ENCODE measurements at places on chromosomes 5 and 9.

DNA sequence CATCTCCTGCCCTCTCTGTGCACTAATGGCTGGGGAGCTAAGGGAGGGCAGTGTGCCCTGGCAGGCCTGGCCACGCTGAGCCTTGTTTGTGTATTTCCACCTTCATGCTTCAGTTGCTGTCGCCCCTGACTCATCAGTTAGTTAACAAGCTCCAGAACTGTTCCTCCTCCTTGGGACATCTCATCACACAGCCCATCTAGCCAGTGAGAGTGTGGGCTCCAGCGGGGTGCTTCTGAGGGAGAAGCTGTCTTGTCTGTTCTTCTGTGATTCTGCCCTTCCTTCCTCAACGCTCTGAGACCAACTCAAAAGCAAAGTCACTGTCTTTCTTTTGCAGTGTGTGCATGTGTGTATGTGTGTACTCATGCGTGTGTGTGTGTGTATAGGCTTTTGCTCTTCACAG, 58.3 kb upstream of the CPEB4 start:
- no peak for DNase-seq

GRCh38 chr5:73369278-73369677, 79.3 kb downstream of the FOXD1 start:
- DNase-seq, result no peak

DNA sequence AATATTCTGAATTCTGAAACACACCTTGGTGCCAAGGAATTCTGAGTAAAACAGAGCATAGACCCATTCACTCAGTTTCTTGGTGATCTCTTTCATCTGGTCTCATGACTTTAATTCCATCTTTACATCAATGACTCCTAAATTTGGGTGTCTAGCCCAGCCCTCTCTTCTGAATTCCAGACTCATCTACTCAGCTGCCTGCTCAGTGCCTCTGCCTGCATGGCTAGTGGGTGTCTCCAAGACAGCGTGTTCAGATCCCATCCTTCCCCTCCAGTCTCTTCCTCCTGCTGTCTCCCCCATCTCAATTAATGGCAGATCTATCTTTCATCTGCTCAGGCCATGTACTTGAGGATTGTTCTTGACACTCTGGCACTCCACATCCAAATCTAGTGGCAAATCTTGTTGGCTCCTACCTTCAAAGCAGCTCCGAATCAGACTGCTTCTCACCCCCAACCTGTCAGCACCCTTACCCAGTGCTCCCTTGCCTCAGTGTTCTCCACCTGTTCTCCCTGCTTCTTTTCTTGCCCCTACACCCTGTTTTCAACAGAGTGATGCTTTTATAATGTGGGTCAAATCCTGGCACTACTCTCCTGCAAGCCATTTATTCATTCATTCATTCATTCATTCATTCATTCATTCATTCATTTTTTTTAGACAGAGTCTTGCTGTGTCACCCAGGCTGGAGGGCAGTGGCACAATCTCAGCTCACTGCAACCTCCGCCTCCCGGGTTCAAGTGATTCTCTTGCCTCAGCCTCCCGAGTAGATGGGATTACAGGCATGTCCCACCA, 5.3 kb downstream of the CAVIN4 start:
- no peak for DNase-seq

DNA sequence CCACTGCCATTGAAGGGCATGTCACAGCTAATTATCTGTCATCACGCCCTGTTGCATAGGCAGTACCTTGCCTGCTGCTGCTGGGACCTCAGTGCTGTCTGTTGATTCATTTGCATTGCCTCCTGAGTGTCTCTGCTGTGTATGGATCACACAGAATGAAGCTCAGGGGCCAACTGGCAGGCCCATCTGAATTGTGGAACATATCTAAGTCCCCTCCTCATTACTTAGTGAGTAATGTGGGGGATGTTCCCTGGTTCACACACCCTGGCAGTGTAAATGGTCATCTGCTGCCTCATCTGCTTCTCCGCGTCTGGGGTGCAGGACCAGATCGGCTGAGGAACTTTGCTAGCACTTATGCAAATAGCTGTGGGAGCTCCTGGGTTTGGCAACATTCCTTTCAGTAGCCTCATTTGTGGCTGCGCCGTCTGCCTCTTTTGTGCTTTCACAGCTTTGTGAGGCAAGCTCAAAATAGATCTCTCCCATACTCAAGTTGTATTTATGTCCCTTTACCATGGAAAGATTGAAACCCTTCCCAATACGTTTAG, 25.4 kb downstream of the TYRP1 start:
- peak; percentile 53 for DNase-seq

DNA sequence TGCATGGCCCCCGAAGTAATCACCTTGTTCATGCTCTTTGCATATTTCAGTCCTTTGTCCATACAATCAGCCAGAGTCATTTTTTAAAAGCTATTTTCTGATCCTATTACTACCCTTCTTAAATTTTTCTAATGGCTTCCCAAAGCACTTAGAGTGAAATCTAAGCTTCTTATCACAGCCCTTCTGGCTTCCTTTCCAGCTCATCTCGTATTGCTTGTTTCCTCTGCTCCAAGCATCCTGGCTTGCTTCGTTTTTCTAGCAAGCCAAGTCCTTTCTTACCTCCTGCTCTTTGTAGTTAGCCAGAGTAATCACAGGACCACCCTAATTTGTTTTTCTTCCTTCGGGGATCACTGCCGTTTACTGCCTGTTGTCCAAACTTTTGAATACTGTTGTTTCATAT, 453.3 kb downstream of the KIF4B start:
- no peak for DNase-seq

- DNase-seq, result no peak
Measured at GRCh38 chr9:115300874-115301273, 182.9 kb upstream of the TNC start.

DNA sequence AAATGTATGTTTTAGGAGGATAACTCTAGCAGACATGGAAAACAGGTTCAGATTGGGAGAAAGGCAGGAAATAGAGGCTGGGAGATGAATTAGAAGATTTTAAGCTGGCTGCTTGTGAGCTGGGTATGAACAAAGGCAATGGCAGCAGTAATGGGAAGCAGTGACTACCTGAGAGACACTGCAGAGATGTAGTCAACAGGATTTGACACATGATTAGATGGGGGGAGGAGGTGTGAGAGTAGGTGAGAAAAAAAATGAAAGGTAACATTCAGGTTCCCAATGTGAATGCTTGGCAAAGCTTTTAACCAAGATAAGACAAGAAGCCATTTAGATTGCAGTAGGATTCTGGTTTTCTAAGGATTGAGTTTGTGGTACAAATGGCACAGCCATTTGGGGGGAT, 22.8 kb upstream of the IFNE start:
- no peak for DNase-seq

GRCh38 chr9:37141015-37141414, 20.6 kb downstream of the ZCCHC7 start:
- no peak for DNase-seq

DNA sequence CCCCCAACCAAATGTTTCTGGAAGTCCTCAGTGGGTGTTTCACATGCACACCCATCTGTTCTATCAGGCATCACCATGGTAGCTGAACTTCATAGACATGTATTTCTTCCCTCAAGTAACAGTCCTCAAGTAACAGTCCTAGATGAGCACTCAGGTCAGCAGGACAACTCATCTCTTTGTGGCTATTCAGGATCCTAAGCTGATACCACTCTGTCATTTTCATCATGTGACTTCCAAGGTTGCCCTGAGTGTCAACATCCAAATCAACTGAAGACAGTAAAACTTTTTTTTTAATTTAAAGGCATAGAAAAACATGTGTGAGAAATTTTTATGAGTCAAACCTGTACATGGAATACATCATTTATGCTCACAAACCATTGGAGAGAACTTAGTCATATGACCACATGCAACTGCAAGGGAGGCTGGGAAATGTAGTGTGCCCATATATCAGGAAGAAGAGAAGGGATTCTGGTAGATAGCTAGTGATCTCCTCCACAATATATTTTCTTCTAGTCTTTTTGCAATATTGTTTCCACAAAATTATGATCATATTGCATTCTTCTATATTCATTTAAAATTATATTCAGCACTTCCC, 64.2 kb upstream of the FST start:
- no peak for DNase-seq

DNA sequence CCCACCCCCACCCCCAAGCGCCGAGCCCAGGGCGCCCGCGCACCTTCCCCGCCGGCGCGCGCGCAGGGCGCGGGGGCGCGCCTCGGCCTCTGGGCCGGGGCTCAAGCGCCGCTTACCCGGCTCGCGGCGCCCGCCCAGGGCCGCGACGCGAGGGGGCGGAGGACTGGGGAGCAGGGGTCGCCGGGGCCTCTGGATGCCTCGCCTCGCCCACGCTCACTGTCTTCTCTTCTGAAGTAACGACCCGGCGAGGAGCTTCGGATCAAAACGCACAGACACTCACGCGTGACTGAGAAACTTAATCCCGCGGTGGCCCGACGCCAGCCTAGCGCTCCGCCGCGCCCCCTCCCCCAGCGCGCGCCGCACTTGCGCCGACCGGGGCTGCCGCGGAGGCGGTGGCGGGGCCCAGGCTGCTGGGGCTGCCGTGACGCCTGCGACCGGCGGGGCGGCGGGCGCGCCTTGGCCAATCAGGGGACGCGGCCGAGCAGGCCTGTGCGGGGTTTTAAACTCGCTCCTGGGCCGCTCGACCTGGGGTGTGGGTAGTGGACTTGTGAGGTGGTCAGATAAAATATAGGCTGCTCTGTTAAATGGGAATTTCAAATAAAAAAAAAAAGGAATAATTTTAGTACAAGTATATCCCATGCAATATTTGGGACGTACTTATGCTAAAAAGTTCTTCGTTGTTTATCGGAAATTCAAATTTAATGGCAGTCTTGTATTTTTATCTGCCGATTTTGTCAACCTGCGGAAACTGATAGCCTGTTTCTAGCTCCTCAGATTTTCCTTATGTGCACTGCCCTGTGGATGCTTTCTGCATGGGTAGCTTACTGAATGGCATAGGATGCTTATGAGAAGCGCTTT, at the start of gene MPDZ:
MPDZ (minus strand) TSS at position 409 of the 858 bp plus-strand sequence. CDS start 29,377 bp downstream, outside the sequence.
- no peak for DNase-seq

DNA sequence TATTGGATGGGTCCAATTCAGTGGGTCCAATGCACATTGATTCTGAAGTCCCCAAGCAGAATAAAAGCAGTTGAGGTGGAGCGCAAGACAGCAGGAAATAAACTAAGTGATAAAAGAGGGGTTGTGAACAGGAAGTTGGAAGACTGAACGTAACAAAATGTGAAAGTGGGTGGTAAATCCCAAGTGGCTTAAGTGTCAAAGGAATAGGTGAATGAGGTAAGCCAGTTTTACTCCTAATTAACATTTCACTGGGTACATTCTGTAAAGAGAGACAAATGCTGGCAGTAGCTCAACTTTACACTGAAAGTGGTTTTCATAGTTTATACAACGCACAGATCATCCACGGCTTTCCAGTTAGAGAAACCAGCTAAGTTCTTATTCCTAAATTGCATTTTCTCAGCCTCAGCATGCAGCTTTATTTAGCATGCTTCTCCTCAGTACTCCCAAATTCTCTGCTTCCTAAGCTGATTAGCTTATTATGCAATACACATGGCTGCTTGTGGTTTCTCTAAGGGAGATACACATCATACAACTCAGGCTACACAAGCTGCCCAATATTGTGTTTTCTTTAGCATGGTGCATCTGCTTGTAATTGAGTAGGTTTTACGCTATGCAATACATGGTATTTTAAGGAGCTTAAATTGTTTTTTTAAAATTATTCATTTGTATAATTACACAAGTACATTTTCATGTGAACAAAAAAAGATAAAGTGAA, 34.2 kb upstream of the HSD17B4 start:
- DNase-seq, result no peak

GRCh38 chr5:92805446-92805845, 775.6 kb downstream of the NR2F1-AS1 start:
- no peak for DNase-seq

DNA sequence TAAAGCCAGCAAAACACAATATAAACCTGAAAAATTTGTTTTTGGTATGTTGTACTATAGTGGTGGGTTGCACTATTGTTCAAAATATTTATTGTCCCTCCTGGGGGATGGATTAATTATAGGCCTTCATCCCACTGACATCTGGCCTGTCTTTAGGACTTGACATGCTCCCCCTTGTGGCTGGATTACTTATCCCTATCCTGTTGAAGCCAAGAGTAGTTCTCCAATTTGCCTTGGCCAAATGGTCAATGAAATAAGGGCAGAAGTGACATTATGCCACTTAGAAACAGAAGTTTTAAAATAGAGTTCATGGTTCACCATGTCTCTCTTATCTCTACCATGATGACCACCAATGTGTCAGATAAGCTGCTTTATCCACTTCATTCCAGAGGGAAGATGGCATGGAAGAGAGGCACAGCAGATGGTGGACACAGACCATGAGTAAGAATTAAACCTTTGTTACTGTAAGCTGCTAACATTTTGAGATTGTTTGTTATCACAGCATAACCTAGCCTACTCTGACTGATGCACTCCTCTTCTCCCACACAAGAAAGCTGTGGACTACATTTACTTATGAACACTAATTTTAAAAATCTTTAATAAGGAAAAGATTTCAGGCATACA, 29.2 kb upstream of the ARHGEF28 start:
- DNase-seq, result no peak

- no peak for DNase-seq
Measured at GRCh38 chr9:76901801-76902200, 4.1 kb downstream of the PRUNE2 start.

DNA sequence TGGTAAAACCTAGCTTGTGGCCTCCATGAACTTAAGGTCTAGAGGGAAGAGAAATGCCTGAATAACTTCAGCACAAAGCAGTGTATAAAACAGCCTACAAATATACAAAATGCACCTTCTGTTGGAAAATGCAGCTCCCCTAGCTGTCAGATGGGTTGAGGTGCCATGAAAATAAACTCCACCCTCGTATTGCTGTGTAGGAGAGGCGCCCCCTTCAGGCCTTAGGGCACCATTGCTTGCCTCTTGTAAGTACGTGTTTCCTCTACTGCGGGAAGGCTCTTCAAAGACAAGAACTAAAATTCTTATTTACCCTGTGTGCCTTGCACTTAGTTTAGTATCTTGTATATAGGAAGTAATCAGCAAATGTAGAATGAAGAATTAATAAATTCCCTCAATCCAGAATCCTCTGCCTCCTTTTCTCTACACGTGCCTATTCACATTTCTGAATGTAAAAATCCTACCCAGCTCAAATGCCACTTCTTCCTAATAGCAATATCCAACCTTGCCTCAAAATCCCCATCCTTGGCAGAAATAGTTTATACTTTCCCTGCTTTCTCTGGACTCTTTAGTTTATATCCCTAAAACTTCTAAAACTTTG, 393.7 kb upstream of the PDE4D start:
- DNase-seq, result no peak

DNA sequence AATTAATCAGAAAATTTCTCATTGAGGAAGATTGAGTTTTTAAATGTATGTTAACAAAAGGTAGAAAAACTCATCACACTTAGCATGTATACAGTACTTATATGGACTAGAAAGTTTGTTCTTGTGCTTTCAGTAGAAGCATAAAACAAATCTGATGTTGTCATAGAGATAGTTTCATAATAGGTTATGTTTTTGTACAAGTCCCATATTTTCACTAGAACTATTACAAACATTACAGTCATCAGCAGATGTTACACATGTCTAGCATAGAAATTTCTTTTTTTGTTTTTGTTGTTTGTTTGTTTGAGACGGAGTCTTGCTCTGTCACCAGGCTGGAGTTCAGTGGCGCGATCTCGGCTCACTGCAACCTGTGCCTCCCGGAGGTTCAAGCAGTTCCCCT, 131.4 kb downstream of the COMMD10 start:
- DNase-seq, result no peak
